Fibroblast of lung (primary cell): ENCODE measurements at places on chromosomes 12 and 14.

GRCh38 chr14:24042746-24043145, 9.1 kb upstream of the CARMIL3 start:
- DNase-seq: no peak

DNA sequence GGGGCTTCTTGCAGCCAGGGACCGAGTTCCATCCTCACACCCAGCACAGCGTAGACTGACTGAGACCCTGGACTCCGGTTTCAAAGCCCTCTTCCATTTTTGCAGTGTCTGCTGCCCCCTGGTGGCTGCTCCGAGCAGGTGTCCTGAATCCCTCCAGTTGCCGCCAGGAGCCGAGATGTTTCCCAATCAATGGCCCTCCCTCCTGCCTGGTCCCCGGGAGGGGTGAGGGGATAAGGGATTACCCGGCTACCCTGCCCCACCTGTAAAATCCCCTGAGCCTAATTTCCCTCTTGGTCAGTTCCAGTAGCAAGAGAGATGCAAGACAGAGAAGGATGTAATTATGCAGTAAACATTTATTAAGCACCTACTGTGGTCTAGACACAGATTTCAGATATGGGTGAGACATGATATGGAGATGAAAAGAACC, 55.0 kb downstream of the PHETA1 start:
- DNase-seq: peak; percentile 42

- no peak for DNase-seq
These were observed 5.7 kb downstream of the SCARB1 start for GRCh38 chr12:124857921-124858461.

- DNase-seq: no peak
These were observed 111.2 kb downstream of the CHST11 start for GRCh38 chr12:104567832-104568486.

DNA sequence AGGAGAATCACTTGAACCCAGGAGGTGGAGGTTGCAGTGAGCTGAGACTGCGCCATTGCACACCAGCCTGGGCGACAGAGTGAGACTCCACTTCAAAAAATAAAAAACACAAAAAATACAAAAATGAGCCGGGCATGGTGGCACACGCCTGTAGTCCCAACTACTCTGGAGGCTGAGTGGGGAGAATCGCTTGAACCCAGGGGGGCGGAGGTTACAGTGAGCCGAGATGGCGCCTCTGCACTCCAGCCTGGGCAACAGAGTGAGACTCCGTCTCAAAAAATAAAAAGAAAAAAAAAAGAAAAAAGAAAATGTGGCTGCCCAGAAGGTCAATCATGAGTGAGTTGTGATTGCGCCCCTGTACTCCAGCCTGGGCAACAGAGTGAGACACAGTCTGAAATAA, 9.2 kb downstream of the DNAJC22 start:
- no peak for DNase-seq

DNA sequence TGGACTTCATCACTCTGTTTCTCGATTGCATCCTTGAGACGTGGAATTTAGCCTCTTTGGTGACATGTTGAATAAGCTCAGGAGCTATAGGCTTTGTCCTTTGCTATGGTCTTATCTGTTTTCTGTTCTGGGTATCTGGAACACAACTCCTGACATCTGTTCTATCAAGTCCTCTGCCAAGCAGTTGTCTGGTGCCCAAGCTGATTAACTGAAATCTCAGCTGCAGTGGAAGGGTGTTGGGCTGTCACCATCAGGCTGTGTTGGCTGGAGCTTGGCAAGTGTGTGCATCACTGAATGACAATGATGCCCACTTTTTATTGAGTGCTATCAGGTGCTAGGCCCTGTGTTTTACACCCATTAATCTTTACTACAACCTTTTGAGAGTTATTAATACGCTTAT, 77.8 kb downstream of the SMOC1 start:
- no peak for DNase-seq

GRCh38 chr12:31324116-31324844, 1.7 kb downstream of the SINHCAF start:
- DNase-seq: peak; percentile 83

DNA sequence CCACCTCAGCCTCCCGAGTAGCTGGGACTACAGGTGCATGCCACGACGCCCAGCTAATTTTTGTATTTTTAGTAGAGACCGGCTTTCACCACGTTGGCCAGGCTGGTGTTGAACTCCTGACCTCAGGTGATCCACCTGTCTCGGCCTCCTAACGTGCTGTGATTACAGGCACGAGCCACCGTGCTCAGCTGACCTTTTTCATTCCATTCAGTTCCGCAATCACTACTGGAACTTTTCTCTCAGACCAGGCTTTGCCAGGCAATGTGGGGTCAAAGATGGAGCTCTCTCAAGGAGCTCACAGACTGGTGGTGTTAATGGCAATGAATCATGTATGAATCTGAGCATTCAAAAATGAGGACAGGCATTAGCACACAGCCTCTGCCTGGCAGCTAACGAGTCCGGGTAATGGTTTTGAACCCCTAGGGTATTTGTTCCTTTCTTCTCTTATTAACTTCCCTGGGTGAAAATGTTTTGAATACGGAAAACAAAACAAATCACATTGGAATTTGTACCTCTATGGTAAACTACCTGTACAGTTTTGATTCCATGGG, 9.4 kb upstream of the TCHP start:
- DNase-seq: no peak

GRCh38 chr12:7373226-7373625, 69.4 kb downstream of the ACSM4 start:
- DNase-seq: no peak

- no peak for DNase-seq
These were observed 75.3 kb upstream of the C14orf180 start for GRCh38 chr14:104504172-104504735.

DNA sequence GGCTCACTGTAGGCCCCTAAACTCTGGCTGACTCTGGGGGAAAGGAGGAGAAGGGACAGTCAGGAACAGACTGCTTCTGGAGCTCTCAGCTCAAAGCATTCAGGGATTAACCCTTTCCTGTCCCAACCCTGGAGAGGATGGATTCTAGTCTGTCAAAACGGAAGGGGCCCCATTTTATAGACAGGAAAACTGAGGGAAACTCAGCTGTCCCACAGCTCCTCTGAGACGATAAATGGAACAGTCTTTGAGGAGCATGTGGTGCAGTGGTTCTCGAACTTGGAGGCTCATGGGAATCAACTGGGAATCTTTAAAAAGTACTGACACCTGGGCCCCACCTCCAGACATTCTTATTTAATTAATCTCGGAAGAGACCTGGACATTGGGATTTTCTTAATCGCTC, 23.7 kb downstream of the SRRM4 start:
- no peak for DNase-seq

DNA sequence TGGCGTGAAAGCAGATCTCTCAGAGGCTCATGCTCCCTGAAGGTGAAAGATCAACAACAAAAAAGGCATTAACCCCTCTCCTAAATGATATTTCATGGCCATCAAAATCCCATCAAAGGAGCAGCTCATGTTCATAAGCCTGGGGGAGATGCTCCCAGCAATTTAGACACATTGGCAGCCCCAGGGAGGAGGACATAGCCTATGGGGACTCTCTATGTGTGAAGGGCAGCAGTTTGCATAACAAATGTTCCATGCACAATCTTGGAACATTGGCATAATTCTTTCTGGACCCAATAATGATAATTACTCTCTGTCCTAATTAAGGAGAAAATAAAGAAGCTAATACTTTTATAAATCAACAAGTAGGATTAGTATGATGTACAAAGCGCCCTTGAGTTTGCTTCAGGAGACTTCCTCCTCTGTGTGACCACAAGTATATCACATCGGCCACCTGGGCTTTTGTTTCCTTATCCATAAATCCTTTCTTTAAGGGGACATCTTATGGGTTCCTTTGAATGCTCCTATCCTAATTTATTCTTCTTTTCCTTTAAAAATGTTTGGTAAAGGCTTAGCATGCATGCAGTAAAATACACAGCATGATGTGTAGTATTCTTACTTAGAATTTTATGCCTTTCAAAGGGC, 161.9 kb upstream of the PLEKHG7 start:
- no peak for DNase-seq

DNA sequence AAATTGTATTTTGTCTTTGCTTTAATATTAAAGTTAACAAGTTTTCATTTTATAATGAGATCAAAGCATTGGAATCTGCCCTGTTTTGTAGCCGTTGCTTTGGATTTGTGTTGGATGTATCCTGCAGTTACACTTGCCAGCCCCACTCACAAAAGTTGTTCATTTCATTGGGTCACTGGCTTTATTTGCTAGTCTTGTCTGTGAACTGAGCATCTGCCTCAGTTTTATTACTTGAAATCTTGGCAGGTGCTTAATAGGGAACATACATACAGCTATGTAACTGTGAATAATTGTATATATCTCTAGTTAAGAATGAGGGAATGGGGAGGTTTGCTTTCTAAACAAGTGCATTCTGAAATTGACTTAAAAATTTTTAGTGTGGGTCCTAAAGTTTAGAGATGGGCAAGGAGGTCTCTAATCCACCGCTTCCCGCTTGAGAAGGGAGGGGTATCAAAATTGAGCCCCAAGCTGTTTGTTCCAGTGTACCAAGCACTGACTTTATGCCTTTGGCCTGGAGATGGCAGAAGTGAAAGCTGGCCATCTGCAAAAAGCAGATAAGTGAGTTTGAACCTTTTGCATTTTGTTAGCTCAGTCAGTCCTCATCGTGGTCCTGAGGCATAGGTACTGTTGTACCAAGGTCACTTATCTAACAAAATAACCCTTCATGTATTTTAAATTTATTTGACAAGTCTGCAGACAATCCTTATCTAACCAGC, 9.3 kb downstream of the EIF5 start:
- DNase-seq: no peak

DNA sequence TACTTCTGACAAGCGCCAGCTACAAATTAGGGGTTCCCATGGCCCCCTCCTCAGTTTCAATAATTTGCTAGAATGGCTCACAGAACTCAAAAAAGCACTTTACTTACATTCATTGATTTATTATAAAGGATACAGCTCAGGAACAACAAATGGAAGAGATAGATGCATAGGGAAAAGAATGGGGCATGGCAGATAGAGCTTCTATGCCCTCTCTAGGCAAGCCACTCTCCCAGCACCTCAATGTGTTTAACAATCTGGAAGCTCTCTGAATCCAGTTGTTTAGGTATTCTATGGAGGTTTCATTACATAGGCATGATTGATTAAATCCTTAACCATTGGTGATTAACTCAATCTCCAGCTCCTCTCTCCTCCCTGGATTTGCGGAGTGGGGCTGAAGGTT, 184.5 kb upstream of the DAAM1 start:
- no peak for DNase-seq

DNA sequence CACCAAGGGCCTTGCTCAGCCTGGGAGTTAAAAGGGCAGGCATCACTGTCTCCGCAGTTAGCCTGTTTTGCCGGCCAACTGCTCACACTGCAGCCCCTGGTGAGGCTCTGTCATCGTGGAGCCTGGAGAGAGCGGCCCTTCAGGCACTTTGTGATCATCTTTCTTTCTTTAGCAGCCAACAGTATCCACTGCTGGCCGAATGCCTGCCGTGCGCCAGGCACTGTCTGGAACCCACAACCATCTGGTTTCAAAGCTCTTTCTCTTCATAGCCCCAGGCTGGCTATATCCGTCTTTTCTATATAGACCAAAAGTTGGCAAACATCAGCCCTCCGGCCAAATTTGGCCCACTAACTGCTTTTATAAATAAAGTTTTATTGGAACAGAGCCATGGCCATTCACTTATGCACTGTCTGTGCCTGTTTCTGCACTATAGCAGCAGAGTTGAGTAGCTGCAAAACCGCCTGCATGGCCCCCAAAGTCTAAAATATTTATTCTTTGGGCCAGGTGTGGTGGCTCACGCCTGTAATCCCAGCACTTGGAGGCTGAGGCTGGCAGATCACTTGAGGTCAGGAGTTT, 29.5 kb downstream of the SLC8B1 start:
- DNase-seq: no peak

DNA sequence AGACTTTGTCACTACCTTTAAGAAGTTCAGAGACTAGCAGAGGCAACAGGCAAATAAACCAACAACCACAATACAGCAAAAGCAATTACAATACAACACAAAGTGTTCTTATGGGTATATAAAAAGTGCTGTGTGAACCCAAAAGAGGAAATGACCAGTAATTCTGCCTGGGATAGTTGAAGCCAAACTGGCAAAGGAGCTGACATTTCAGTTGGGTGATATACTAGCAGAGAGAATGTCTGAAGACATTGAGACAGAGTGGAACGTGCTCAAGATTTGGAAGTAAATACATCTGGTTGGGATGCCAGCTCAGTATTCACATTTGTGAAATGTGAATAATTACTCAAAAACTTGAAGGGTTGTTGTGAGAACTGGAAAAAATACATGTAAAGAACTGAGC, 80.6 kb upstream of the GTF2A1 start:
- DNase-seq: no peak

- DNase-seq: no peak
These were observed 95.9 kb downstream of the DACT1 start for GRCh38 chr14:58733451-58734208.

DNA sequence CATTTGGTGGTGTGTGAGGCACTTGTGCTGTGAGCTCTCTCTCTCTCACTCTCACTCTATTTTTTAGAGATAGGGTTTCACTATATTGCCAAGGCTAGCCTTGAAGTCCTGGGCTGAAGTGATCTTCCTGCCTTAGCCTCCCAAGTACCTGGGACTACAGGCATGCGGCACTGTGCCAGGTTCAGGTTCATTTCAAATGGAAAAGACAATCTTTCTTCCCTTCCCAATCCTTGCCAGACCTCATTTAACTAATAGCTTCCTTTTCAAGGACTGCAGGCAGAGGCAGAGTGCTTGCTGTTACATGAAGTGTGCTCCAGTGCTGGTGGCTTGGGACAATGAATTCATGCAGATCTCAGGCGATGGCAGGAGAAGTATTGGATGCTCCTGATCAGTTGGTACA, 73.2 kb upstream of the BICD1 start:
- DNase-seq: no peak

- no peak for DNase-seq
These were observed 42.5 kb downstream of the DUSP6 start for GRCh38 chr12:89309815-89310214.

- DNase-seq: peak; percentile 87
These were observed 10.3 kb downstream of the DCP1B start for GRCh38 chr12:1993871-1994371.

- DNase-seq: no peak
These were observed 369.2 kb downstream of the CCER1 start for GRCh38 chr12:90585640-90586304.

DNA sequence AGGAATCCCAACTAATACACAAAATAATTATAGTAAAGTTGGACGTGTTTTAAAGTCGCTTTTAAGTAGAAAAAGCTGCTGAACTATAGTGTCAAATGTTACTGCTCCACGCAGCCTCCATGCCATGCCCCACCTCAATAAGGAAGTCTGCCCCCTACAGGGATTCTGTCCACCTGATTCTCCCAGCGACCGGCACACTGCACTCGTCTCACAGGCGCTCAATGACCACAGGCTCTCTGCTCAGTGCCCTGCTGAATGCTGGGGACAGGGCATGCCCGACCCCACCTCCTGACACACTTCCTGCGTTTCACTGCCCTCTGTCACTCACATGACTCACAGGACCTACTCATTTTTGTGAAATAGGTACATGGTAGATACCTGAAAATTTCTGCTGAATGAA, 48.9 kb downstream of the BDKRB1 start:
- no peak for DNase-seq

GRCh38 chr12:130644566-130644965, 71.5 kb downstream of the RIMBP2 start:
- no peak for DNase-seq

- DNase-seq: no peak
These were observed 43.3 kb downstream of the TSPAN11 start for GRCh38 chr12:30969606-30970395.
